ENCODE measurements at places on chromosomes 5 and 9.

- DNase-seq: no peak
These were observed 27.9 kb upstream of the PDZD2 start for GRCh38 chr5:31611002-31611401.

DNA sequence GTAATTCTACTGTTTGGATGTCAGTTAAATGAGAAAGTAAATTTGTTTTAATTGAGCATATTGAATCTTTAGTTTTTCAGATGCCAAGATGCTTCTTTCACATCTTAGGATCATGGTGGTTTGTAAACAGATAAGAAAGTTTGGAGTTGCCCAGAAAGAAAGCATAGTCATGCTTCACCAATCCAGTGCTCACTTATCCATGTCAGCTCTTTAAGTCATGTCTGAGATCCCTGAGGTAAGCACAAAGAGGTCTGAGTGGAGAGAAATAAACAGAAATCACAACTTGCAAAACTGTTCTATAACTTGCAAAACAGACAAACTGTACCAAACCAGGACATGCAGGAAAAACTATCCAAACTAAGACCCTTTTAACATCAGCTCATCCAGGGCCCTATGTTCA, 87.7 kb downstream of the OSTF1 start:
- no peak for DNase-seq

GRCh38 chr5:141508798-141509611, 20.1 kb downstream of the PCDHGC5 start:
- DNase-seq: peak; percentile 99

DNA sequence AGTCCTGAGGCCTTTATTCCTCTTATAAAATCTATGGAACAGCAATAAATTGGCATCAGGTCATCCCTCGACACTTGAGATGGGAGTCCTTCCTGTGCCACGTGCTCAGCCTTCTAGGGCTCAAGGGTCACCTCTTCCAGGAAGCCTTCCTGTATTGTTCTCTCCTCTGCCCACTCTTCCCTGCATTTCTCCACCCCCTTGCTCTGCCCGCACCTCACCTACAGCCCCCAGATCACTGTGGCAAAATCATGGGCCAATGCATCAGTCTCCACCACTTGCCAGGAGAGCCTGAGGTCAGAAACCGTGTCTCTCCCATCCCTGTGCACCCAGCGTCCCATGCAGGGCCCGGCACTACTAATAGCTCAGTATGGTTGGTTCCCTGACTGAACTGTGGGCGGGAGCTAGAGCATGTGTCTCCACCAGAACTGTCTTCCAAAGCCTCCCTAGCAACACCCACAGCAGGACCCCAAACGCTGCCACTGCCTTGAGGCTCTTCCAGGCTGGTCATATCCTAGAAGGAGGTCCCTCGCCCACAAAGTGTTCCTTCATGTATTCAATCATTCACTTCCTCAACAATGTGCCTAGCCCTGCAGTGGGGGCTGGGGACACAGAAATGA, 13.5 kb downstream of the DUSP1 start:
- DNase-seq: no peak

GRCh38 chr5:113451797-113452196, 17.0 kb upstream of the TSSK1B start:
- no peak for DNase-seq

DNA sequence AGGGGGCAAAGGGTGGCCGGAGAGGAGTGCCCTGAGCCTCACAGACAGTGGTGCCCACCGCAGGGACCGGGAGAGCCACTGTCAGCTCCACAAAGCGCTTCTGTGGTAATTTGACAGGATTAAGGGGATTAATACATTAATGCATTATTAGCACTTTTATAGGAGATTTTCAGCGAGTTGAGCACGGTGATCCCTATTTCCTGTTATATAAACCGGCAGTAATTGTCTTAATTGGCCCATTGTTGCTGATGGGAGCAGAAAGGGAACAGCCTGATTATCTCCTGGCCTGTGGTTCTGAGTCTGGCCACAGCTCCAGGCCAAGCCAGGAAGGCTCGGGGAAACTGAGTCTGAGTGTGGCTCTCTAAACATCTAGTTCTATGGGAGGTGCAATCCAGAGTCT, 423.6 kb downstream of the CDK5RAP2 start:
- no peak for DNase-seq

- DNase-seq: no peak
These were observed 4.2 kb downstream of the UBE2QL1 start for GRCh38 chr5:6452622-6453504.

DNA sequence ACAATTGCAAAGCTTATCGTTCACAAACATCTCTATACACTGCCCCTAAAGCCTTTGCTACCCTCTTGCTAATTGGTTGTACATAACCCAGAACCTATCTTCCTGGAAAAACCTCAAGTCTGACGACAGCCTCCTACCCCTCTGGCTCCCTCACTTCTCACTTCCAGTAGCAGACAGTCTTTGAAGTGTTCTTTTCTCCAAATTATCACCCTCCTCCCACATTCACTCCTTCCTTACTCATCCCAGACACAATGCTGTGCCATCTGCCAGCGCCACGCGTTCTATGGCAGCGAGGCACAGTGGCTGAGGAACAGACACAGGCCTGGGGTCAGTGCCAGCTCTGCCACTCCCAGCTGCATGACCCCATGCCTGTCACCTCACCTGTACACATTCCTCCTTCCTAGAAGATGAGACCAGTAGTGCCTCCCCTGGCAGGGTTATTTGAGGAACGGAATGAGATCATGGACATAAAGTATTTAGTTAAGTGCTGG, 27.7 kb downstream of the CLTA start:
- no peak for DNase-seq

DNA sequence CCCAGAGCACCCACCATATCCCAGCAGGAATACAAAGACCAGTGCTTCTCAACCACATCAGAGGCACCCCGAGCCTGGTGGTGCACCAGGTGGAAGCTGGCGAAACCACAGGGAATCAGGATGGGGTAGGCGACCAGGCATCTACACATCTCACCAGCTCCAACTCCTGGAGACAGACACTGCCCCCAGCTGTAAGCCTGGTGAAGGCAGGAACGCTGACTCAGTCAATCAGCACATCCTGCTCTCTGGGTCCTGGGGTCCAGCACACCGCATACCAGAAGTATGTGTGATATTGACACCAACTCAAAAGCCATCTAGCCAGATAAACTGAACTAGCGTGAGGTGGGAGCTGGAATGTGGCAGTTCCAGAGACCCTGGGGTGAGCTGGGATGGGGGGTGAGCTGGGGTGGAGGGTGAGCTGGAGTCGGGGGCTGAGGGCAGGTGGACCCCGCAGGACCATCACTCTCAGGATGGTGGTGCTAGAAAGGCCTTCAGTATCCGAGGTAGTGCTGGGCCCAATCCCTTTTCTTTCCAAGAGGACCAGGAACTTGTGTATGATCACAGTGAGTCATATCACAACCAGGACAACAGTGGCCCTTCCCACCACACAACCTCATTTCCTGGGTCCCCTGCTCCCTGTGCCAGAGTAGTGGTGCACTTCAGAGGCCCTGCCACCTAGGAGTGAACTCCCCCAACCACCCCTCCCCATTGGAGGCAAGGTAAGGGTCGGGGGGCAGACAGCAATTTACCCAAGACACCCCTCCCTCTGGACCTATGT, 2.5 kb downstream of the DBN1 start:
- peak; percentile 68 for DNase-seq

GRCh38 chr5:142719836-142720370, 34.0 kb upstream of the FGF1 start:
- peak; percentile 50 for DNase-seq

DNA sequence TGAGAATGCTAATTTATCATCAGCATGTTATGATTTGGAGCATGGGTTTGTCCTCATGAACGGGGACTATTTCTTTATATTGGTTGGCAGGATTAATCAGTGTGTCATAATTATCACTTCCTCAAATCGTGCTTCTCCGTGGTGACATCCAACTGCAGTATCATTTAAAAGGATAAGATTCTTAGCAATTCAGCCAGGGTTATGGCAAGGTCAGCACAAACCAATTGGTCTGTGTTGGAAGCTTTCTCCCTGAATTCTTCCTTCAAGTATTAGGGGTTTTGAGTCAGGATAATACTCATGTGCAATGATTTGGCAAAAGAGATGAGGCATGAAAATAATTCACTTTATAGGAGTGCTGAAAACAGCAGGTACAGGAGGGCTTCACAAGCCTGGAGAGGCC, 5.5 kb upstream of the CAMLG start:
- no peak for DNase-seq

DNA sequence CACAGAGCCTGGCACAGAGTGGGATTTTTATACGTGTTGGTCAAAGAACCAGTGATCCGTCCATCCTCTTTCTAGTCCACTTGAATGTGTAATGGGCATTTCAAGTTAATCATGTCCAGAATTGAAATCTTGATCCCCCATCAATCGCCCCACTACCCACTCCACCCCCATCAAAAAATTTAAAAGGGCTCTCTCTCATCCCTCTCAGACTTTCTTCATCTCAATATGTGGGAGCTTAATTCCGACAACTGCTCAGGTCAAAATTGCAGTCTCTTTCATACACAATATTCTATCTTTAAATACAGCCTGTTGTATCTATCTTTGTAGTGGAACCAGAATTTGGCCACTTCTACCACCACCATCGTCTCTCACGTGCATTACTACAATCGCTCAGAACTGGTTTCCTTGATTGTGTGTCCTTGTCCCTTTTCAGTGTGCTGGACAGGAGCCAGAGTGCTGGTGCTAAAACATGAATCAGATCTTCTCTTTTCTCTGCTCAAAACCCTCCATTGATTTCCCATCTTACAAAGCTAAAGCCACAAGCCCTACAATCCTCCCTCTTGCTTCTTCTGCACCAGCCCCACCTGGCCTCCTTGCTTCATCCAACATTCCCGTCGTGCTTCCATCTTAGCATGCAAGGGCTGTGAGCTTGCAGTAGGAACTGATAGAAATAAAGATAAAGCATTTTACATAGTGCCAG, 786 bp upstream of the KIF3A start:
- no peak for DNase-seq

- no peak for DNase-seq
These were observed 124.6 kb downstream of the GNAQ start for GRCh38 chr9:77906991-77907390.

DNA sequence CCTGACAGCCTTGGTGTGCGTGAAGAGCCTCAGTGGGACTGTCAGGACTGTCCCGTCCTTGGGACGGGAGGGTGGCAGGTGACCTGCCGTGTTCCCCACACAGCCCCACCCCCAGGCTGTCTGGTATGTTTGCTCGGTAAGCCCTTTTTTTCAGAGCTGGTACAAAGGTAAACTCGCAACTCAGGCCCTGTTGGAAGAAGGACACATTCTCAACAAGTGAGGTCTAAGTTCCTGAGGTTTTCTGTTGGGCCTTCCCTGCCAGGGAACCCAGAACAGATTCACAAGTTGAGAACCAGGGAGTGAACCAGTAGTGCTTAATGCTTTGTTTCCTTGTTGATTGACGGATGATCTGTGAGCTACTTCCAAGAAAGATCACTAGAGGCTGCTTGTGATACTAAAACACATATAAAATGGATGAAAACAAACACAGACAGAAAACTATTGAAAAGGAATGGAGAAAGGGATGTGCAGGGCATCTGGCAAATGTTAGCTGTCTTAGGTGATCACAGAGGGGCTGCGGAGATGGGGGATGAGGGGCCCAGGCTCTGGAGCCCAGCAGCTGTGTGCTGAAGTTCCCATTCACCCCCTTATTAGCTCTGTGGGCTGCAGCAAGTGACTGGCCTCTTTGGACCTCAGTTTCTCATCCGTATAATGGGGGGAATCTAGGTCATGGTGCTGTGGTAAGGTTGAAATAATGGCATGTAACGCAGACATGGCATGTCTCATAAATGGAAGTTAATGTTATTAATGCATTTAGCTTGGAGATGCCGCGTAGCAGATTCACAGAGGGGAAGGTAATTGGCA, 2.7 kb downstream of the NDST1 start:
- DNase-seq: peak; percentile 75

GRCh38 chr9:69643098-69643497, 29.1 kb downstream of the APBA1 start:
- DNase-seq: no peak

DNA sequence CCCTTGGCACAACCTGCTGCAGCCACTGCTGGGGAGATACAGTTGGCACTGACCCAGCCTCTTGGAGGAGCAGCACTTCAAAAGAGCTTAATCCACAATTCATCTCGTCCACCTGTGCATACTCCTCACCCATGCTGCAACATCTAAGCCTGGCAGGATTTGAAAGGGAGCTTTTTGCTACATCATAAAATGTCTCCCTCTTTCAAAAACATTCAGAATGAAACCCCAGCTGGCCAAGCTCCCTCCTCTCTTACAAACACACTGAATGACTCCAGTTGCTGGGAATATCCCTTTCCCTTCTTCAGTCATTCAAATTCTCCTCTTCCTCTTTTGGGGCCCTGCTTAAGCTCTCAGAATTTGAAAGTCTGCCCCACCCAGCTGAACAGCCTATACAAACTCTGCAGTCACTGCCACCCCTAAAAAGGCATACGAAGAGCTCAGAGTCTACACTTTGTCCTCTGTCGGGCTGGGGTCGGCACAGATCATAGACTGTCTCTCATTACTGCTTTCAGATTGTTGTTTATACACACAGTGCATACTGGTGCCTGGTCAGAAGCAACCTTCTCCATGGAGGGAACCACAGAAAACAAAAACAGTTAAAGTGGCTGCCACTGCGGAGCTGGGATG, 8.8 kb upstream of the C5orf15 start:
- no peak for DNase-seq

DNA sequence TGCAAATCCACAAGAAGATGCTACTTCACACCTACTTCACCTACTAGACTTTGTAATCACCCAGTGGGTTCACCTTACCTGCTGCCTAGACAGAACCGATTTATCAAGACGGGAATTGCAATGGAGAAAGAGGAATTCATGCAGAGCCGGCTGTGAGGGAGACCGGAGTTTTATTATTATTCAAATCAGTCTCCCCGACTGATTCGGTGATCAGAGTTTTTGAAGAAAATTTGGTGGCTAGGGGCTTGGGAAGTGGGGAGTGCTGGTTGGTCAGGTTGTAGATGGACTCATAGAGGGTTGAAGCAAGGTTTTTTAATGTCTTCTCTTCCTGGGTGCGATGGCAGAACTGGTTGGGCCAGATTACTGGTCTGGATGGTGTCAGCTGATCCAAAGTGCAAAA, 23.4 kb downstream of the SFXN1 start:
- DNase-seq: no peak

DNA sequence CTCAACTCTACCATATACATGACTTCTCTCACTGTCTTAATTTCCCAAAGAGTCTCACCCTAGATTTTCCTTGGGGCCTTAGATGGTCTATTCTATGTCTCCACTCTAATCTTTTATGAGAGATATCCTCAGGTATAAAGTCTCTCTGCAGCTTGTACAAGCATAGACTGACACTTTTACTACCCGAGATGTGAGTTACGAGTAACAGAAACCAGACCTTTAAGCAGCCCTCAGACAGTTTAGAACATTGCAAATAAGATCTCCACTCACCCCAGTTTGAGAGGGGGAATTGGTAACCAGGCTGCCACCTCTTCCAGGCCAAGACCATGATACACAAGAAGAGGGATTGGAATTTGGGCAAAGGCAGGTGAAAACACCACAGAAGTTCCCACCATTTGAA, 542.5 kb downstream of the TLE4 start:
- no peak for DNase-seq

All from fibroblast of skin of abdomen (primary cell).